ENCODE measurements at places on chromosomes 3 and 15.

- DNase-seq = peak; percentile 27
Observed at GRCh38 chr15:59611276-59612260, at the start of gene GCNT3. TSS of gene GCNT3 (plus strand) at chr15:59611783. CDS start at chr15:59618239, 6,456 bp downstream.

DNA sequence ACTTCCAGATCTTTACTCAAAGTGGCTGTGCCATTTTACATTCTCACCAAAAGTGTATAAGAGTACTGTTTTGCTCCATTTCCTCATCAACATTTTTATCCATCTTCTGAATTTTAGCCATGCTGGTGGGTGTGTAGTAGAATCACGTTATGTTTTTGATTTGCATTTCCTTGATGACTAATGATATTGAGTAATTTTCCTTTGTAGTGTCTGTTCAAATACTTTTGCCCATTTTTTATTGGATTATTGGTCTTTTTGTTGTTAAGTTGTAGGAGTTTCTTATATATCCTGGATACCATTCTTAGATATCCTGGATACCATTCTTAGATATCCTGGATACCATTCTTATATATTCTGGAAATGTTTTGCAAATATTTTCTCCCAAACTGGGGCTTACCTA is 344.9 kb downstream of the LRRC3B start:
- no peak for DNase-seq

DNA sequence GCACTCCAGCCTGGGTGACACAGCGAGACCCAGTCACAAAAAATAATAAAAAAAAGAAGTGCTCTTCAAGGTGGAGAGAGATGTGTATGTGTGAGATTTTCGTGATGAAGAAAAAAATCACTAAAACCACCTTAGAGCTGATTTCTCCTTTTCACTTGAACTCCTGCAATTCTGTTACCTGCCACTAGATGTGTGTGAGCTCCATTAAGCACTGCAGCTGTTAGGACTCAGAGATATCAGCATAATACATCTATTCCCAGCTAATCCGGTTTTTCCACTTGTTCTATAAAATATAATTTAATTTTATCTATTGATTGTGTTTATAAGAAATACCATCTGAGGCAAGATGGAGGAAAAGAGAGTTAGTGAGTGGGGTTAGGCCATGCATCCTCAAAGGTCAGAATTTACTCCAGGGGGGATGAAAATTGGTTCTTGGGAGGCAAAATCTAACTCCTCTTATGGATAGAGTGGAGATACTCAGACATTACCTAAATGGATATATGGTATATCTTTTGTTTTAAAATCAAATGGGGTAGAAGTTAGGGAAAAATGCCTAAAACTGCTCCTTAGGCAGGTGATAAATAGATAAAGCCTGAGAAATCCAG is 152.7 kb downstream of the IL20RB start:
- DNase-seq = peak; percentile 46

GRCh38 chr15:60652870-60653269 is 173.9 kb upstream of the ICE2 start:
- no peak for DNase-seq

DNA sequence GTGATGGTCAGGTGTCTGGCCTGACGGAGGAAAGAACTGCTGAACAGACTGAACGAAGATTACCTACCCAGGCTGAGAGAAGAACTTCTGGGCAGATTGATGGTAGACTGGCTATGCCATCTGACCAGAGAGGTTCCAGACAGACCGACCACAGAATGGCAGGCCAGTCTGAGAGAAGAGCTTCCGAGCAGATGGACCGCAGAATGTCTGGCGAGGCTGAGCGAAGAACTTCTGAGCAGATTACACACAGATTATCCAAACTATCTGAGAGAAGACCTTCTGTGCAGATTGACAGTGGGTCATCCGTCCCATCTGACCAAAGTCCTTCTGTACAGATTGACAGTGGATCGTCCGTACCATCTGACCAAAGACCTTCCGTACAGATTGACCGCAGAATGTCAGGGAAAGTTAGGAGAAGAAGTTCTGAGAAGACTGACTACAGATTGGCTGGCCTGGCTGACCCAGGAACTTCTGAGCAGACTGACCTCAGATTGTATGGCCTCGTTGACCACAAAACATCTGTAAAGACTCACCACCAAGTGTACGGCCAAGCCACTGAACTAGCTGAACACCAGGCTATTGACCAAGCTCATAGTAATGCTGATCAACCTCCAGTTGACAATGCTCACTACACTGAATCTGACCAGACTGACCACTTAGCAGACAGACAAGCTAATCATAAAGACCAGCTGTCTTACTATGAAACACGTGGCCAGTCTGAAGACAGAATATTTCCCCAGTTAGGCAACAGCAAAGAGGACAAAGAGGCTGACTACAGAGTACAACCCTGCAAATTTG is 812 bp downstream of the TEX55 start:
- no peak for DNase-seq

DNA sequence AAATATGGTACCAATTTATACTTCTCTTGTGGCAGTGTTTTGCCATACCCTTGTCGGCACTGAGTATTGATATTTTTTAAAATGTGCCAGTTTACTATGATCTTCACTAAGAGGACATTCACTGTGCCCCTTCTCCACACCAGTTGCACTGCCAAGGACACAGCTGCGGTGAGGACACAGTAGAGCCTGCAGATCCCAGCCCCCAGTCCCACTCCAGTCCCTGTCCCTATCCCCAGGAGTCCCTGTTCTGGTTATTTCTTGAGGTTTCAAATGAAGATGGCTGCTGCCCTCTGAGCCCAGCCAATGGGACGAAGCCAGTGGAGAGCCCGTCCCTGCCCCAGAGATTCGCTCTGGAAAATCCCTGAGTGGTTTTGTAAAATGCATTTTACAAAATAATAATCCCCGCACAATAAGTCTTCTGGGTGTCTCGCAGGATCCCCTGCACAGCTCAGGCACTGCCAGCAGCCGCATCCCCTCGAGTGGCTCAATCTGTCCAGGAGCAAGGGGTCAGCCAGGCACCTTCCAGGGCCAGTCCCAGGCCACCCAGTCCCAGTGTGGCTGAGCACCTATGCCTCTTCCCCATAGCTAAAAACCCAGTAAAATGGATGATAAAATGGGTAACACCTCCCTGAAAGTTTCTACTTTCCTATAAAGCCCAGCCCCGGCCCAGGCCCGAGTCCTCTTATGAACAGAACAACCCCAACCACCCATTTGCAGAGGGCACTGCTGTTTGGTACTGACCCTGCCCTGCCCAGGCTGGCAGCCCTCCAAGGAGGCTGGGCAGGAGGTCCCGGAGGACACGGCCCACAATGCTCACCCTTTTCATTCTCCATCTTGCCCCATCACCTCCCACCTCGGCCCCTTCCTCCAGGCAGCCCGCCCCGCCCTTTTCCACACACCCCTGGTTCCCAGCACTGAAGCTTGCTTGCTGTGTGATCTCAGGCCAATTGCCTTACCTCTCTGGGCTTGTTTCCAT is 91.1 kb downstream of the VGLL4 start:
- DNase-seq = no peak

GRCh38 chr3:197468866-197469382 is 86.8 kb downstream of the BDH1 start:
- DNase-seq = peak; percentile 58

DNA sequence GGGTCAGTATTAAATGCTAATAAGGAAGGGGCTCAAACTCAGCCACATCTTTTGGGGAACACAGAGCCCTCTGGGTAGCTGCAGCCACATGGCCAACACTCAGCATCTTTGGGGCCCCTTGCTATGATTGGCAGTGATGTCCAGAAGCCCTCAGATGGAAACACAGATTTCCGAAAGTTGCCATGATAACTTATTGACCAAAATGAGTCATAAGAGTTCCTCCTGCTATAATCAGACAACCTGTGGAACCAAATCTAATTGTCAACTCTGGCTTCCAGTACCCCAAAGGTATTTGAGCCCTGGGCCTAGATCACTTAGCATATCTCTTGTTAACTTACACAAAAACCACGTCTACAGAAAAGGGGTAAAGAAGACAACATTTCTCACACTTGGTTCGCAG is 392.2 kb downstream of the KCNH8 start:
- no peak for DNase-seq

DNA sequence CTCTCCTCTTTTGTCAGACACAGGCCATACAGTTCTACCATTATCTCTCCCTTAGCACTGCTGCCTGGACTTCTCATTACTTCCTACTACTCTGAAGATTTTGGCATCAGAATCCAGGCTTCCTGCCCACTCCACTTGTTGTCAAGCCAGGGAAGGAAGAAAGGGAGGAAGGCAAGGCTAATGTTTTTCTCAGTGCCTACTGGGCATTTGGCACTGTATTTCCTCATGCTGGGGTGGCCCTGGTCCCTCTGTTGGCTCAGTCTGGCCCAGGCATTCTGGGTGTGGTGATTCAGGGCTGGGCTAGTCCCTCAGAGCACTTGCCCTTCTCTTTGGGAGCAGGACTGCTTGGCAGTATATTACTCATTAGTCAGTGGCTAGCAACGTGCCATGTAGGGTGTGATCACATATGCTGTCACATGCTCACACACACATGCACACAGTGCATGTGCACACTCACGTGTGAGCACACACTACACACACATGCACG is 52.9 kb downstream of the BSN start:
- DNase-seq = no peak

- no peak for DNase-seq
Observed at GRCh38 chr15:74352393-74352910, 15.0 kb downstream of the CYP11A1 start.

Data from adipocyte (in vitro differentiated cells).